Cortex of kidney (tissue), 1 donor: ENCODE measurements at places on chromosomes 2 and 18.

DNA sequence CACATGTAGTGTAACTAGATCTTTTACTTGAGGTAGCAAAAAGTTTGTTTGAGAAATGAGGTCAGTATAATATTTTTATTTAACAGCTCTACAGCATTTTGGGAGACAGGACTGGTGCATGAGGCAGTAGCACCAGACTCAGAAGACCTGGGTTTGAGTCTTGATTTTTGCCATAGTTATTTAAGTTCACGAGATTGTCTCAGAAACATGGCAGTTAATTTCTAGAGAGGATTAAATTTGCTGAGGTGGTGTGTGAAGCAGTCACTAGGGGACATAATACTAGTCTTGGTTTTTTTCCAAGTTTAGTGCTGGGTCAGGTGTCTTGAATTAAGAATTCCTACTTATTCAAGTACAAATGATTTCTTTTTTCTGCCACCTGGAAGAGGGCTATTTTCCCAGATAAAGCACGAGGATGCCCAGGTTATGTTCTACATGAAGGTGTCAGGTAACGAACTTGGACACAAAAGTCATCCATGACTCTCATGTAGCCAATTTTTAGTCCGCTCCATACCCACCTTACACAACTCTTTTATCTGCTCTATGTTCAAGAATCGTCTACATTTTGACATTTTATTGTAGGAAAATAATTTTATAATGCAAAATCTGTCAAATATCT, 1.4 kb downstream of the MARCHF7 start:
- no peak for DNase-seq

- DNase-seq = no peak
These were observed 39.5 kb downstream of the RNU4ATAC start for GRCh38 chr2:121570036-121570666.

DNA sequence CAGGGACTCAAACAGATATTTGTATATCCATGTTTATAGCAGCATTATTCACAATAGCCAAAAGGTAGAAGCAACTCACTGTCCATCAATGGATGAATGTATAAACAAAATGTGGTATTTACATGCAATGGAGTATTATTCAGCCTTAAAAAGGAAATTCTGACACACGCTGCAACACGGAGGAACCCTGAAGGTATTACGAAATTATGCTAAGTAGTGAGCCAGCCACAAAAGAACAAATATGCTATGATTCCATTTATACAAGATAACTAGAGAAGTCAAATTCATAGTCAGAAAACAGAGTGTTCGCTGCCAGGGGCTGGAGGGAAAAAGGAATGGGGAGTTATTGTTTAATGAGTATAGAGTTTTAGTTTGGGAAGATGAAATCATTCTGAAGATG, 61.0 kb upstream of the CDKL4 start:
- no peak for DNase-seq

- DNase-seq = no peak
These were observed 2186.8 kb upstream of the CELF4 start for GRCh38 chr18:39752351-39752750.

DNA sequence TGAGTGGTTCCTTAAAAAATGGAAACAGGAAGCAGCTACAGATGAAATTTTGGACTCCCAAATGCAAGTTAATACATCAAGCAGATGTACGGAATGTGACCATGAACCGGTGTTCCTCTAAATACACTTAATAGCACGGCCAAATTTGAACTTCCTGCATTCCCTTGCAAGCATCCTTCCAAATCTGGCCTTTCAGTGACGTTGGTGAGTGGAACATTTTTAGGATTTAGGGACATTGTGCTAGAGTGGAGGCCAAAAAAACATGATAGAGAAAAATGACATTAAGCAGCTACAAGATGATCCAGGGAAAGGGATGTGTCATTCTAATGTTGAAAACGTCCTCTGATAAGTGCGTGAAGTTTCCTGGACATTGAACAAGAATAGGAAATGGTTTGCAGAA, 62.1 kb downstream of the CTAGE1 start:
- DNase-seq = no peak

DNA sequence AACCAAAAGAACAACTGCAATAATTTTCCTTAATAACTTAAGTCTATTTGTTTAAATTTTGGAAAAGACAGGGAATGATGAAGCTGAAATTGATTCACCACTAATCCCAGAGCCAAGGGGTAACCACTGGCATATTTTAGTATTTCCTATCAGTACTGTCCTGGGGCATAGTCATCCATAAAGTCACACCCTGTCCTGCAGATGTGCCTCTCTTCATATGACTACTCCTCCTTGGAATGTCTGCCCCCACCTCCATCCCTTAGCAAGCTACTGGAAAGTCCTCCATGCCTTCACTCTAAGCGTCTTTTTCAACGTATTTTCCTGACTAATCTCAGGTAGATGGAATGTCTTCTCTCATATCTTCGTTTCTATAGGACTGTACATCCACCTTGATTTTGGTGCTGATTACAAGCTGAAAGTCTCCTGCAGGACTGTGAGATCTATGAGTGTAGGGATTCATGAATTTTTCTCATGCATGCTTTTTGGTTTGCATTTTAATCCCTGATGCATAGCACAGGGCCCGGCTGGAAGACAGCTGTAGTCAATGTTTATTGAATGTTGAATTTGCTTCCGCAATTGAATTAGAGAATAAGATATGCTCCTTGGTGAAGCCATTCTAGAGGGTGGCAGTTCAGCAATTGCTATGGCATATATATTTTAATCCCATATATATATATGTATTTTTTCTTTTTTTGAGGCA, 85.6 kb downstream of the MOGAT1 start:
- DNase-seq = no peak

GRCh38 chr18:44729631-44730101, 49.0 kb downstream of the SETBP1 start:
- no peak for DNase-seq
